ENCODE measurements at places on chromosomes 6 and 20.

DNA sequence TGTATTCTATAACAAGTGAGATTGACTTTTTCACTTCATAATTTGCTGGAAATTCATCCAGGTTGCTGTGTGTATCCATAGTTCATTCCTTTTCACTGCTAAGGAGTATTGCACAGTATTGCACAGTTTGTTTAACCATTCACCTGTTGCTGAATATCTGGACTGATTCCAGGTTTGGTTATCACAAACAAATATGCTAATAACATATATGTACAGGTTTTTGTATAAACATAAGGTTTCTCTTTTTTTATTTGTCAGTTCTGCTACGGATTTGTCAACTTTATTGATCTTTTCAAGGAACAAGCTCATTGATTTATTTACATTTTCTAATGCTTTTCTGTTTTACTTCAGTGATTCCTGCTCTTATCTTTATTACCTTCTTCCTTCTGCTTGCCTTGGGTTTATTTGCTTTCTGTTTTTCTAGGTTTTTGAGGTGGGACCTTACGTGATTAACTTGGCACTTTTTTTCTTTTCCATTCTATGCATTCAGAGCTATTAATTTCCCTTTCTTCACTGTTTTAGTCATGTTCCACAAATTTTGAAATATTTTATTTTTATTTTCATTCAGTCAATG, 117.0 kb upstream of the OGFRL1 start:
- no peak for DNase-seq

GRCh38 chr6:21190701-21191100, 402.9 kb upstream of the SOX4 start:
- DNase-seq: no peak

GRCh38 chr6:41164551-41165120, 1.7 kb upstream of the TREM2 start:
- no peak for DNase-seq

GRCh38 chr6:150899231-150899630, 33.7 kb downstream of the MTHFD1L start:
- no peak for DNase-seq

DNA sequence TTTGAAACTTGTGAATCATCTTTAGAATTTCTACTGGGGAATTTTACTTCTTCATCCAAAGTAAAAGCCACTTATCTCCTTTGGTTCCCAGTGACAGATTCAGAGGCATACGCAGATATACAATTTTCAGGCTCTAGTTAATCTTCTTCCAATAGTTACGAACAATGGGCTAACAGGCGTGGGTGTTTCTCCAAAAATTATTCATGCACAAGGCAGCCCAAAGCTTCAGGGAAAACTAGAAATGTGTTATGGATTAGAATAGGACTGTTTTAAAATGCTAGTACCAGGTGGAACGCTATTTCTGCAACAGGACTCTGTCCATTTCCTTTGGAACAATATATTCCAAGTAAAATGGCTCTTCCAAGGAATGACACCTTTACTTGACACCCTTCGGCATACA, 102.2 kb downstream of the ZNF217 start:
- DNase-seq: no peak

DNA sequence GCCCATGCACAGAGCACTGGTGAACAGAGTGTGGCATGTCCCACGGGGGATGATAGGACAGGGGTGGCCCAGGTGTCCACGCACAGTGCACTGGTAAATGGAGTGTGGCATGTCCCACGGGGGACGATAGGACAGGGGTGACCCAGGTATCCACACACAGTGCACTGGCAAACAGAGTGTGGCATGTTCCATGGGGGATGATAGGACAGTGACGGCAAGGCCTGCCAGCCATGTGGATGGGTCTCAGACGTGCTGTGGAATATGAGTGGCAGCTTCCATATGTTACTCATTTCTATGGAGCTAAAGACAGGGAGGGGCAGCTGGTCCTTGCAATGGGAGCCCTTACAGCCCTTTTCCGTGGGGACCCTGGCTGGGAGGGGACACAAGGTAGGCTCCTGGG, 168.7 kb downstream of the CDH4 start:
- no peak for DNase-seq

DNA sequence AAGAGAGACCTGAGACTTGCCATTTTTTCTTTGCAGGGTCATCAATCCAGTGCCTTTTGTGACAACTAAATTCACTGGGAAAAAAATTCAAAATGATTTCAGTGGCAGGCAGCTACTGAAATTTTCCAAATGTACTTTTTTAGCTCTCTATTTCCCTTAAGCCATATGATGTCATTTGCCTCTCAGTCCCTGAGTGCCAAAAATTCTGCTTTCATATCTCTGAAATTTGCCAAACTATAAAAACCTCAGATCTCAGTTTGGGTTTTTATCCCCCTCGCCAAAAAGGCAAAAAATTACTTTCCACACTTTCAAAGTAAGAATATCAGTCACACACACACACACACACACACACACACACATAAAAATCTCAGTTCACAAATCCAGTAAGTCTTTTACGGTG, 651.3 kb upstream of the ARID1B start:
- no peak for DNase-seq

- DNase-seq: no peak
Measured at GRCh38 chr20:58045579-58045978, 182.9 kb downstream of the ANKRD60 start.

DNA sequence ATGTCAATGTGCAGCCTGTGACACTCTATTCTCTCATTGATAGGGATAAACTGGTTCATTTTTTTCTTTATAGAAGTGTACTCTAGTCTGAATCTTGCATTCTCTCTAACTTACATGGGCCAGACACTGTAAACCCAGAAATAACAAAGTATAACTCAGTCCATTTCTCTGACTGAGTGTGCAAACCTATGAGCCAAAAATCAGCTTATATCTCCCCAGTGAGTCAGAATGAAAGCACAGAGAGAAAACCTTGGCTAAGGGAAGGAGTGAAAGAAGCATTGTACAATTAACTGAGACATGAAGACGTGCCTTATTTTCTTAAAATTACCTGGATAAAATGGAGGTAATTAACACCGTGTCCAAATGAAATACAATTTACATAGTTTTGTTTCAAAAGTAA, 436.9 kb upstream of the IMPG1 start:
- DNase-seq: no peak

GRCh38 chr20:52524861-52525260, 333.3 kb upstream of the ZFP64 start:
- DNase-seq: no peak

GRCh38 chr6:154996016-154996590, 988 bp downstream of the TIAM2 start:
- DNase-seq: no peak

DNA sequence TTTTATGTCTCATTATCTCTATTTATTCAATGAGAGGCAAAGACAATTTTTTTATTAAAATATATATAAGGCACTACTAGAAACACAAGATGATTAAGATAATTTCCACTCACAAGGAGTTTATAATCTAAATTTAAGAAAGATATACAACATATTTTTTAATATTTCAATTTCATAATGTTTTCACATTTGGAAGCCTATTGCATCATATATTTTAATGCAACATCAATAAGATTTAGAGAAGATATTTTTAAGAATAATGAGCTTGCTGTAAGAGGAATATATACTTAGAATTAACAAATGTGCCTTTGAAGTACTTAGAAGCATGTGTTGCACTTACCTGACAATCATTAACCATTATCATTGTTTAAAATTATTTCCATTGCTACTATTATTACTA, 597.7 kb upstream of the BTBD3 start:
- no peak for DNase-seq

DNA sequence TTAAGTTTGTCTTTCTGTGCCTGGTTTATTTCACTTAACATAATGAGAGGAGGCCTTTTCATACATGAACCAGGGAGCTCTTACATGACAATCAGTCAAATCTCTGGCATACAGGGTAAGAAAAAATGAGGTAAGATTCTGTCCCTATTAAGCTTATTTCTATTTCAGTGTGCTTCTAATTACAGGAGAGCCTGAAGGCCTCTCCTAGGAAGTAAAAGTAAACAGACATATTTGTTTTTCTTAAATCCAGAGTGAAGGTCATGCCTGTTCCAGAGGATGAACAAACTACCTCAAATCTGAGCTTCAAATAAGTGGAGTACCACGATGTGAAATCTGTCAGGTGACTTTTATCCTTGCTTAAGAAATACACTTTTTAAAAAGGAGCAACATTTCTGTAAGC, 72.6 kb downstream of the POPDC3 start:
- no peak for DNase-seq

- no peak for DNase-seq
Measured at GRCh38 chr6:156695742-156696141, 81.4 kb upstream of the ARID1B start.

- DNase-seq: no peak
Measured at GRCh38 chr6:131368198-131368911, 204.7 kb upstream of the ARG1 start.

GRCh38 chr6:152399399-152399798, 237.8 kb downstream of the SYNE1 start:
- no peak for DNase-seq

- peak; percentile 82 for DNase-seq
Measured at GRCh38 chr6:31180500-31180899, 10.0 kb upstream of the POU5F1 start.

- DNase-seq: no peak
Measured at GRCh38 chr6:79374308-79374707, 139.8 kb upstream of the HMGN3 start.

- no peak for DNase-seq
Measured at GRCh38 chr20:50872560-50873425, 58.4 kb downstream of the ADNP start.

DNA sequence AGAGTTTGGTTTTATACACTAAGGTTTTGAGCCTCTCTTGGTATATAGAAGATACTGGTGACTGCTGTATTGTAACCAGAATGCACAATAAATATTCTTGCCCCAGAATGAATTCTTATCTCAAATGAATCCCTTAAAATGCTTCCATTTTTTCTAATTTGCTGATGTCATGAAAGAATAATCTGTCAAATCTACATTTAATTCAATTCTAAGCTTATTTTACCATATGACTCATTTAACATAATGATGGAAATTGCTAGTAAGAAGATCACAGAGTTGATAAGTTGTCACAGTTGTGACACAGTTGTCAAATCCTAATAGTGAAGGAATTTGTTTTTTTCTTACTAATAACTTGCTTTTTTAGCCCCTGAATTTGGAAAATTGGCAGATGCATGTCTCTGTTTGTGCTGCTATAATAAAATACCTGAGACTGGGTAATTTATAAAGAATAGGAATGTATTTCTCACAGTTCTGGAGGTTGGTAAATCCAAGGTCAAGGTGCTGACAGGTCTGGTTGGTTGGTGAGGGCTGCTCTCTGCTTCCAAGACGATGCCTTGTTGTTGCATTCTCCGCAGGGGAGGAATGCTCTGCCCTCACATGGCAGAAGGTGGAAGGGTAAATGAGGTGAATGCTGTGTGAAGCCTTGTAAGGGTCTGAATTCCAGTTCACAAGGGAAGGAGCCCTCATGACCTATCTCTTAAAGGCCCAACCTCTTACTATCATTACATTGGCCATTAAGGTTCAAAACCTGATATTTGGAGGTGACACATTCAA, 4.7 kb downstream of the ECT2L start:
- no peak for DNase-seq

DNA sequence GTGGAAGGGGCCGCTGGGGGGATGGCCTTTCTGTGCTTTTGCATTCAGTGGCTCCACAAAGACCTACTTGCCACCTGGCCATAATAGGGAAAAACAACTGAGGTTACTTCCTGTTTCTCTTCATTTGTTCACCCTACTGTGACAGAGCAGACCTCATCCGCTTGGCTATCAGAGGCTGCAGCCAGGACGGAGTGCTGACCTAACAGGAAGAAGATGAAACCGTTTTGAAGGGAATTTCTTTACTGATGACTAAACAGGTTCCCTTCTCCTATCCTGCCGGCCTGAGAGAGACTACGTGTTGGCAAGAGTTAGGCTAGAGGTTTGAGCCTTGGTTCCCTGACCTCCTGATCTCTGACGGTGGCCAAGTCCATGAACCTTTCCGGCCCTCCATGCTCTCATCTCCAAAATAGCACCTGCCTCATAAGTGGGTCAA, 21.3 kb downstream of the PRR18 start:
- DNase-seq: no peak

DNA sequence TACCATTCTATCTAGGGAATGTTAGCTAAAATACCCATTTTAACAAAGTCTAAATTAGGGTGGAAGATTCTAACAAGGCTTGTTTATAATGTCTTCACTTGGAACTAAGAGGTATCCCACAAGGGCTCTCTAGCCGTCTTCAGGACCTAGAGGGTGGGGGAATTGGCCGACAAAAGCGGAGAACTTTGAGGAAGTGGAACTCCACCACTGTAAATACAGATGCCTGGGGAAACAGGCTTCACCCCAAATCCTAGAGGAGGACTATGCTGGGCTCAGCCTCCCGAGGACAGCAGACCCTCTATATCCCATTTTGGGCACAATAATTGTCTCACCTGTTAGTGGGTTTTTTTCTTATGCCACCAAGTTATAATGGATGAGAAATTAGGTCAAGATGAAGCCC, 58.0 kb upstream of the TFB1M start:
- DNase-seq: no peak

GRCh38 chr20:20737158-20737557, 24.7 kb upstream of the RALGAPA2 start:
- no peak for DNase-seq

- no peak for DNase-seq
Measured at GRCh38 chr6:28568515-28569108, 42.9 kb downstream of the GPX5 start.

DNA sequence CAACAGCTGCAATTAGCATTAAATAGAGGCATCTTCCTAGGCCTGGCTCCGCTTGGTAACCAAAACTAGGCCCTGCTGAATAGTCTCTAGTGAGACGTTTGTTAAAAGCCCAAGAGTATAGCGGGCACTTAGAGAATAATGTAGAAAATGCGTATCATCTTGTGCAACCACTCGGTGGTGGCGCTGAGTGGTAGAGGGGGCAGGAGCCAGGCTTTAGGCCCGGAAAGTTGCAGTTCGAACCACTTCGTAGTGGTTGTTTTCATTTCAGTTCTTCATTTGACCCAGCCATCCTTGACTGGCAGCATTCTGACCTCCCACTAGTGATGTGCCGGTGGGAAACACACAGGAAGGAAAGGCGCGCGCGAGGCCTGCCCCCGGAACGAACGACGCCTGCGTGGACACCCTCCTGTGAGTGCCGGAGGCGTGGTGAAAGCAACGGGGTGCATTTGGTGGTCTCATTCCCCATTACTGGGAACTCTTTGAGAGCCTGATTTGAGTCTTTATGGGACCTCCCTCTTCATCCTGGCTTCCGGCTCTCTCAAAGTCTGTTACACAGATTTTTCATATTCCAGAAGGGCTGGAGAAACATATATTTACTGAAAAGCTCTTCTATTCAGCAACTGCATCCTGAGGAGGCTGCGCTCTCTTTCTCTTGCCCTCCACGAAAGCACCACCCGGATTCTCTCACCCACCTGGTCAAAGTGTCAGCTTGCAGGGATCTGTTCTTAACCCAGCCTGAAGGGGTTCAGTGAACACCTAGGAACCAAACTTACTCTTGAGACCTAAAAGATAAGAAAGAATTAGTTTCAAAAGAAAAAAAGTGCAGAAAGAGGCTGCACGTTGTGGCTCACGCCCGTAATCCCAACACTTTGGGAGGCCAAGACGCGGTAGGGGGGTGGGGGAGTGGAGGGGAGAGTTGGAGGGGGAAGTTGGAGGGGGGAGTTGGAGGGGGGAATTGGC, 18.2 kb downstream of the GPX5 start:
- no peak for DNase-seq

All from BE2C (cell line).